Omental fat pad (tissue), 4 donors: ENCODE measurements at places on chromosomes 6 and 20.

DNA sequence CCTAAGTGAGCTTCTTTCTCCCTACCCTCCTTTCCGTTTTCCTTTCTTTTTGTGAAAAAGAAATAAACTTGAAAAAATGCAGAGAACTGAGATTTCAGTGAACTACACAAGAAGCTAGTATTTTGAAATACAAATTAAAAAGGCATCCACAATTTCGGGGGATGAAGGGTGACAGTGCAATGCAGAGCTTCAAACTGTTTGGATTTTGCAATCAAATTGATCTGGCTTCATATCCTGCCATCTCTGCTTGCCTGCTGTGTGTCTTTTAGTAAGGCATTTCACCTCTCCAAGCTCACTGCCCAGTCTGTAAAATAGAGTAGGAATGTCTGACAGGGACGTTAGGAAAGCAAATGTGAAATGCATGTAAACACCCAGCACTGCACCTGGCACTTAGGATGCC is 258.0 kb downstream of the HACE1 start:
- DNase-seq: no peak

GRCh38 chr6:40419377-40419776 is 167.8 kb downstream of the LRFN2 start:
- DNase-seq: no peak

- no peak for DNase-seq
Measured at GRCh38 chr6:149285626-149286025, 31.9 kb upstream of the TAB2 start.

DNA sequence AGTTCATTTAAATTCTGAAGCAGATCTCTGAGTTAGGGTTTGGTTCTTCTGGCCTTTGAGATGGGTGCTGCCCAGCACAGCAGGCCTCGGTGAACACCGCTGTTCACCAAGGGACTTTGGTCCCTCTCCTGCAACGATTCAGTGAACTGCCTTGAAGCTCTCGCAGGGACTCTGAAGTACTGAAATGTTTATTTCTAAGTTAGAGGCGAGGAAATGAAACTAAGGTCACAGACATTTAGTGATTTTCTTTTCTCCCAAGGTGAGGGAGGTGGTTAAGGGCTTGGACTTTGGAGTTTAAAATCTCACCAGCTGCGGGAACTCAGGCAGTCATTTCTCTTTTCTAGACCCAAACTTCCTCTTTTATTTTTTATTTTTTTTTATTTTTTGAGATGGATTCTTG is 26.2 kb downstream of the E2F3 start:
- no peak for DNase-seq

- DNase-seq: no peak
Measured at GRCh38 chr20:14775778-14776177, 438.4 kb upstream of the FLRT3 start.

- no peak for DNase-seq
Measured at GRCh38 chr6:128663238-128663637, 142.8 kb upstream of the PTPRK start.

DNA sequence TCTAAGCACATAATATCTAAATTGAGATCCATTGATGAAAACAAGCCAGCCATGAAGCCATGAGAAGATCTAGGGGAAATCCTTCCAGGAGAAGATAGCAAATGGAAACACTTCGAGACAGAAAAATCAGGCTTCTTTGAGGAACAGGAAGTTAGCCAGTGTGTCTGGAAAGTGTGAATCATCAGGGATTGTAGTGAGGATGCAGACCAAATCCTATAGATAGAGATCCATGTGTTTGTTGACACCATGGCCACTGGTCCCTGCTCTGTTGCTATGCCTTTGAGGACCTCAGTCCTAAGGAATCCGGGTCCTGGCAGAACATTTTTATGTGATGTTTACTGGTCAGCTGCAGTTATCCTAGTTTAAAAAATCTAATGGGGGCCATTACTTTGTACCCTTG is 6.6 kb upstream of the ELOVL2 start:
- DNase-seq: no peak

GRCh38 chr6:5679691-5680090 is 327.0 kb downstream of the NRN1 start:
- DNase-seq: no peak

DNA sequence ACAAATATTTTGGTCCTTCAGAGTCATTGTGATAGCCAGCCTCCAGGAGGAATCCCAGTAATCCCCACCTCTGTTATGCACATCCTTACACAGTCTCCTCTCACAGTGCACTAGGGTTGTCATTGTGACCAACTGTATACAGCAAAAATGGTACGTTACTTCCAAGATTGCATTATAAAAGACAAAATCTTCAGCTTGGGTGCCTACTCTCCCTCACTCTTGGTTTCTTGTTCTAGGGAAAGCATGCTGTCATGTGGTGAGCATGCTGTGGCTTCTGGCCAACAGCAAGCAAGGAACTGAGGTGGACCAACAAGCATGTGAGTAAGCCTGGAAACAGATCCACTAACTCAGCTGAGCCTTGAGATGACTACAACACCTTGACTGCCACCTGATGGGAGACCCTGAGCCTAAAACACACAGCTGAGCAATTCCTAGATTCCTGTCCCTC is 130.1 kb upstream of the DST start:
- no peak for DNase-seq

DNA sequence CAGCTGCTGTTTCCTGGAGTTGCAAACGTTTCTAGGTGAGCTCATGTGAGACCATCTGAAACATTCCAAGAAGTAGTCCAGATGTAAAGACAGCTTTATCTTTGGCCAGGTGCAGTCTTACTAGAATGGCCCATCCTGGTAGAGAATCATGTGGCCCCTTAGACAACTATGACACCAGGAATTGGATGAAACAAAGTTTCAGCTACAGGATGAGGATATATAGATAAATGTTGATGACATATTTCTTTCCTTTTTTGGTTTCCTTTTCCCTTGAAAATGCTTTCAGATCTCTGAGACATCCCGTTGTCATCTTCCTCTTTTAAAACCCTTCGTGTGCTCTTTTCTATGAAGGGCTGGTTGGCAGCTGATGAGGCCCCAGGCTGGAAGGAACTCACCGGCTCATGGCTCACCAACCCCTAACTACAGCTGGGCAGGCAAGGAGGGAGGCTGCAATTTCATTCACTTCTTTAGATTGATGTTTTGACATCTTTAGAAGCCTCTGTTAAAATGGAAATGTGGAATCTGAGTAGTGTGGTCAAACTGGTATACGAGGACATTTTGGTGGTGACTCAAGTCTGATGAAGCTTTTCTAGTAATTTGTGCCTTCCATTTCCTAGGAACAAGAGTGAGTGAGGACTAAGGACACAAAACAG is 167.9 kb upstream of the TNFAIP3 start:
- no peak for DNase-seq
